ENCODE measurements at places on chromosomes 16 and 17.

- DNase-seq, result no peak
Observed at GRCh38 chr17:1095090-1095852, 84.5 kb downstream of the ABR start.

DNA sequence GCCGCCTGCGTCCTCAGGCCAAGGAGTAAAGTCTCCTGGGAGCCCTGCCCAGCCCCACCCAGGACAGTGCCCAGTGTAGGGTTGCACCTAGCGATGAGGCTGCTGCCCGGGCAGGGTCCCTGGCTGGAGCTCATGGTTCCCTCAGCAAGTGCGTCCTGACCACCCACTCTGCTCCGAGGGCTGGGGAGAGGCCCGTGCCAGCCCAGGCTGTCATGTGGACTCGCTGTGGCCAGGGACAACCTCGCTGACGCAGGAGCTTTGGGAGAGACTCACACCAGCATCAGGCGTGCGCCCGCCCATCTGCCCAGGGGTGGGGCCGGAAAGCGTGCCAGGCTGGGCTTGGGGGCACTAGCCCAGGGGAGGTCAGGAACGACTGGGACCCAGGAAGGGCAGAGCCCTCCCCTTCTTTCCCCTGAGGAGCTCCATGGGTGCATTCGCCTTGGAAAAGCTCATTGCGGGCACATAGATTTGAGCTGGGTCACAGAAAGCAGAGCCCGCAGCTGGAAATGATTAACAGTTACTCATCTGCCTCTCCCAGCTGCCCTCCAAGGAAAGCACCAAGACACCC lies 19.7 kb downstream of the DPEP1 start:
- DNase-seq, result no peak

DNA sequence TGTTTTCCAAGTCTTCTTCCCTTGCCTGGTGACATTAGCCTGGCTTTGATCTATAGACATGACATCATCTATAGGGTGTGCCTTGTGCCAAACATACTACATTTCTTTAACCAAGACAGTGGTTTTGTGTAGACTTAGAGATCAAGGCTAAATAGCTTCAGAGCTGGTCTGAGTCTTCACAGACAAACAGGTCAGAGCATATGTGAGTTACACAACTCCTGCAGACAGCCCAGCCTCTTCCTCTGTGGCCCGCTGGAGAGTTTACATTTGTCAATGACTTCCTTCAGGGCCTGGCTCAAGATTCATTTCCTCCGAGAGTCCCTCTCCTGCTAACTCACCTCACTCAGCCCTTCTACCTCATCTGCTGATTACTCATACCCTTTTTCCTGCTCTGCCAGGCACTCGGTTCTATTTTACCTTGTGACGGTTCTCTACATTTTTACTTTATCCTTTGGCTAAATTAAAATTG lies 73.1 kb upstream of the TANC2 start:
- no peak for DNase-seq

DNA sequence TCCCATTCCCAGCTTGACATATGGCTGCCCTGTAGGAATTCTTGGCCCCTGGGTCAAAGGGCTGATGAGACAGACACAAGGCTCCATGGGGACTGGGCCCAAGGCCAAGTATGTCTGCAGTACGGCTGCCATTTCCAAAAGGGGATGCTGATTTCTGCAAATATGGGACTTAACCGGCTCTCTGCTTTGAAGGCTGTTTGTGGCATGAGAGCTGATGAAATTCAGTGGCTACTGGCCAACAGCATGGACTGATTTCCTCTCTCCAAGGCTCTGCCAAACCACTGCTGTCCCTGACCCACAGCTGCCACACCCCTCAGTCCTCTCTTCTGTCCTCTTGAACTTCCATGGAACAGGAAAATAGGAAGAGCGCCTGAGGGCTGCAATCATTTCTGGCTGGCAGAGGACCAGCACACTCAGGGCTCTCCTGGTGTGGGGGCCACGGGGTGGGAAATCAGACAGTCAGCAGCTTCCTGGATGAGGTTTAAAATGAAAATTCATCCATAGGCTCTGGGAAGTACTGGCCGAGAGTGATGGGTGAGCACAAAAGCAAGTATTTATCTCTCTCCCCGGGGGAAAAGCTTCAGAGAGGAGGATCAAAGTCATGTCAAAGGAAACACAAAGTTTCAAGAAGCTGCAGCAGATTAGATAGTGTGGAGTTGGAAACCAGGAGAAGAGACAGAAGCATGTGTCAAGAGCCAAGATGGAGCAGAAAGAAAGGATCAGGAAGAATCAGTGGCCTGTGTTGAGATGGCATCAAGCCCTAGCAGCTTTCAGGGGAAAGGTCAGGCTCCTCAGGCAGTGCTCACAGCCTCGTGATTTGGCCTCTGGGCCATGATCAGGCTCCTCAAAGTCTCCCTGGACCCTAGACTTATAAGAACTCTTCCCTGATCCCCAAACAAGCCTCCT lies 64.1 kb upstream of the SREBF1 start:
- no peak for DNase-seq

GRCh38 chr17:72591289-72592241 lies 470.7 kb downstream of the SOX9 start:
- DNase-seq, result no peak

All from activated naive CD4-positive, alpha-beta T cell (primary cell).